Nucleus accumbens (tissue), 56 donors: ENCODE measurements at places on chromosomes 3 and 15.

- no peak for DNase-seq
These were observed 82.1 kb downstream of the DLG1 start for GRCh38 chr3:197216169-197216860.

GRCh38 chr3:54874816-54875556 lies 52.9 kb downstream of the LRTM1 start:
- DNase-seq = no peak

DNA sequence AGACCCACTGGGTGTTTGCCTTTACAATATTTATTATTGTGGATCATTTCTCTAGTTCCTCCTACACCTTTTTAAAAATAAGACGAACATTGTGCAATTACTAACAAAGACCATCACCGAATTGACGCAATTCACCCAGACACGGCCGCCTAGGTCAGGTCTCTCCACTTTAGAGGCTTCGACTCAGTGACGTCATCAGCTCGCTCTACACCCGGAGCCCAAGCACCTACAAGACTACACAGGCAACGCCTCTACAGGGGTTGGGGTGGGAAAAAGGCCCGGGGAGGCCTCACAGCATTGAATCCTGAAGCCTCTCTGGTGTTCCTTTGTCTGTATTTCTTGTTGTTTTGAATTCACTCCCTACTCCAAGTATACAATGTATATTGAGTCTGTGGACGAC lies 16.6 kb downstream of the ZIC4 start:
- DNase-seq = no peak

DNA sequence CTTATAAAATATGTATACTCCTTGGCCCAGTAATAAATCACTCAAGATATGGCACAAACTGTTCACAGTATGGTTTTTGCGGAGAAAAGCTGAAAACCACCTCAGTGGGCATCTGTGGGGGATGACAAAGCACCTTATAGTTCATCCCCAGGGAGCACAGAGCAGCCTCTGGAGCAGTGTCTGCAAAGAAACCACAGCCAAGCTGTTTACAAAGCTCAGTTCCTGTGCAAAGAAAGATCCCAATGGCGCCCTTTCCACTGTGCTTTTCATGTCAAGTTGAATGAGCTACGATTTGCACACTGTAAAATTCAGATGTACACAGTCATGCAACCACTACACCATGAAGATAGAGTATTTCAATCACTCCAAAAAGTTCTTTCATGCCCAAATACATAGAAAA lies 2.5 kb upstream of the EFCC1 start:
- DNase-seq = no peak

GRCh38 chr15:89672221-89673164 lies 6.7 kb downstream of the PLIN1 start:
- DNase-seq = no peak

DNA sequence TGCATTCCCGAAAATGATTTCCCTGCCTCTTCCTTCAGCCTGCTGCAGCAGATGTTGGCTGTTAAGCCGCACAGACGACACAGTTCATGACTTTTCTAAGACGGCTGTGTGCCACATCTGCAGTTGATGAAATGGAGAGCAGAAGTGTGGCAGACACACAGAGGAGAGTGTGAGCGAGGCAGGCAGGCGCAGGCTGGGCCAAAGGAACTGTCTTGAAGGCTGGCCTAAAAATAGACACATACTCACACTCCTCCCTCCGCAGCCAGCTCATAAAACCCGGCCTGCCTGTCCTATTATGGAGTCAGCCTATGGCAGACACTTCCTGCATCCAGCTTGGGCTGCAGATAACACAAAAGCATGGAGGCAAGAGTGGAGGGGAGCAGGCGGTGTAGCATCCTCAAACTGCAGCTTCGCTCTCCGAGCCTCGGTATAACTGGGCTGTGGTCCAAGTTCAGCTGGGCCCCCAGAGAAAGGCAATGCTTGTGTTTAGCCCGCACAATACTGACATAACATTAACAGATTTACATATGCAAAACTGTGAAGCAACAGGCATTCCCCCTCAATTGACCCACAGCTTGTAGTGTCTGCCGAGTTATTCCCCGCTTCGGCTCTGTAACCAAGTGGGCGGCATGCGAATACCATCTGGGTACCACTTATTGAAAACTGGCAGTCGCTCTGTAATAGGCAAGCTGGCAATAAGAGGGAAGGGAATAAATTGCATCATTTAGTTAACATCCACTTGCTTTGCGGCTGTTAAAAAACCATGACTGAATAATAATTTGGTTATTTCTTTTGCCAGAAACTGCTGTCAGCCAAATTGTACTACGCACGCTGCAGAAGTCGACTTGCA lies 40.8 kb downstream of the FOXP1 start:
- peak; percentile 72 for DNase-seq

- no peak for DNase-seq
These were observed 28.3 kb downstream of the PDCD6IP start for GRCh38 chr3:33826688-33827087.

- no peak for DNase-seq
These were observed 13.5 kb upstream of the MYO5C start for GRCh38 chr15:52309154-52309548.

DNA sequence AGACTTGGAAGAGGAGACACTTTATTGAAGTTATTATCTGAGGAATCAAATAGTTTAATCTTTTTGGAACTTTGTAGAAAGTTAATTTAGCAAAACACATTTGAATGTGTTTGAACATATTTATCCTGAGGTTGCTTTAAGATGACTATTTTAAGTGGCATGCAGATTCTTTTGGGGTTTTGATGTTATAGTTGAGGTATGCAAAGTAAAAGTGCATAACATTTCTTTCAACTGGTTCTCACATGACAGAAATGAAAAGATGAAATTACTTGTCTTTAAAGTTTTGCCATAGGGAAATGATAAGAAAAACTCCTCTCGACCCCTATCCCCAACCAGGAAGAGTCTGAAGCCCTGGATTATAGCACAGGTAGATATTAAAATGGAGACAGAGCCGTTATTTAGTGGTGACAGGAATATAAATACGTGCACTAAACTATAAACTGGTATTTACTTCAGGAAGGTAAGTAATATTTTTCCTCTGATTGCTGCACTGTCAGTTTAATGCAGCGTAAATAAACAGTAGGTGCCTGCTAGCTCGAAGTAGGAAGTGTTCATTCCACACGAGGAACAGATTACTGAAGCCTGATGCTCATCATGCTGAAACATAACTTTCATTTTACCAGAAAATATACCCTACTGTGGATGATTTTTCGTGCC lies 15.1 kb upstream of the SATB1 start:
- no peak for DNase-seq

- DNase-seq = no peak
These were observed 35.6 kb downstream of the ZXDC start for GRCh38 chr3:126439968-126440708.

DNA sequence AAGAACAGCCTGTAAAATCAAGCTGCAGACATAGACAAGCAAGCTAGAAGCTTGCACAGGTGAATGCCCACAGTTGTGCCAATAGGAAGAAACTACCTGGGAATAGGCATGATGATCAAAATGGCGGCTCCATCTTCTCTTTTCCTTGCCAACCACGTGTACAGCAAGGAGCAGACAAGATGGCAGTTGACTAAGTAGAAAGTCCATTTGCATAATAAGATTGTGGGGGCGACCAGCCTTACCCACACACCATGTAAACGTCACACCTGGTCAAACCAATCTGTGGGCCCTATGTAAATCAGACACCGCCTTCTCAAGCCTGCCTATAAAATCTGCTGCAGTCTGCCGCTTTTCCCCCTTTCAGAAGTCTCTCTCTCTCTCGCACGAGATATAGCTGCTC lies 25.1 kb upstream of the ANKRD34C start:
- no peak for DNase-seq

- DNase-seq = no peak
These were observed 223.4 kb upstream of the SLCO3A1 start for GRCh38 chr15:91630090-91630489.

GRCh38 chr3:100554373-100554676 lies 55.1 kb upstream of the ADGRG7 start:
- no peak for DNase-seq

DNA sequence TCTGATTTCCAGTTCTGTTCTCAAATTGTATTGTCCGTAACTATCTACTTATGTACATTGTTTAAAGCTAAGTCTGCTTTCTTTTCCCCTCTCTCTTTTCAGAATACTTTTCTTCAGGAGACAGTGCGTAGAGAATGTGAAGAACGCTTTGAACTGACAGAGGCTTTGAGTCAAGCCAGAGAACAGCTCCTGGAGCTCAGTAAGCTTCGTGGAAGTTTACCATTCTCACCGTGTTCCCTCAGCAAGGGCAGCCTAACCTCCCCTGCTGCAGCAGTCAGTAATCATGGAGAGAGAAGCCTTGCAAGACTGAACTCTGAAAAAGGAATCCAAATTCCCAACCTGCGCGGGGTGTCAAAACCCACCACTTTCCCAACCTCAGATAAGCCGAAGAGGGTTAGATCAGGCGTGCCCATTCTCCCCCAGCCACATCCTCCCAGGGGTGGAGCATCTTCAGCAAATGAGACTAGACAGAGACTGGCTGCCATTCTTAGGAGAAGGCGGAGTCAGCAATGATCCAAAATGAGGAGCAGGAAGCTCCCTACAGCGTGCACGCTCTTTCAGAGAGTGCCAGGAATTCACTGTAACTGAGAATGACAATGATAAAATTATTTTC lies 114.6 kb downstream of the CCNL1 start:
- DNase-seq = no peak

- no peak for DNase-seq
These were observed 25.7 kb downstream of the LIPC start for GRCh38 chr15:58457466-58457965.

DNA sequence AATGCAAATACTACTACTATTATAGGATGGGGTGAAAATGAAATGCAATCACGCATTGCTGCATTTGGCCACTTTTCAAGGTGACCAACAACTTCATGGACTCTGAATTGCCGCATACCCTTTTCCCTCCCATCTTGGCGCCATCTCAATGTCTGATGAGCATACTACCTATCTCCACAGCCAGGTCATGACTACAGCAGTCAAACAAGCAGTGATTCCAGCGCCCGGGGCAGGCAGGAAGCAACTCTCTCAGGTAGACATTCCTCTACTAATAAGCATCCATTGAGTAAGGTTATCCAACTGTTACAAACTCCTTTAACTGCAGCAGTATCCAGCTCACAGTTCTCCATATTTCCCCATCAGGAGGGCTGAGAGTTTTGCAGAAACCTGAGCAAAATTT lies 155.4 kb downstream of the ADAMTS17 start:
- DNase-seq = no peak

- no peak for DNase-seq
These were observed 5.1 kb downstream of the PDCD10 start for GRCh38 chr3:167729591-167729990.

DNA sequence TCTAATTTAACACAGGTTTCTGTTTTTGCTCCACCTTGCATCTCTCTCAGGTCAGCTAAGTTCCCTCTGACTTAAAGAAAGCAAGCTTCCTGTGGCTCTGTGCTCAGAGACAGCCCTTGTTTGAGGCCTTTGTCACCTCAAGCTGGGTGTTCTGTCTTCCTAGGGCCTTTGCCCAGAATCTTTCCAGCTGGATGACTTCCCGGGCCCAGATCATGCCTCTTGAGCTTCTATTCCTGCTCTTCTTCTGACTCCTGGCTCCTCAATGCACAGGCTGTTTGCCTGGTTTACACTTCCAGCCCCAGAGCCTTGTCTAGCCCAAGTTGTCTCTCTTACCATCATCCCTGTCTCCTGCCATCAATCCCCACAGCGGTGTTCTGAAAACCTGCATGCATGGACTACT lies 300.6 kb downstream of the VPS13C start:
- no peak for DNase-seq

DNA sequence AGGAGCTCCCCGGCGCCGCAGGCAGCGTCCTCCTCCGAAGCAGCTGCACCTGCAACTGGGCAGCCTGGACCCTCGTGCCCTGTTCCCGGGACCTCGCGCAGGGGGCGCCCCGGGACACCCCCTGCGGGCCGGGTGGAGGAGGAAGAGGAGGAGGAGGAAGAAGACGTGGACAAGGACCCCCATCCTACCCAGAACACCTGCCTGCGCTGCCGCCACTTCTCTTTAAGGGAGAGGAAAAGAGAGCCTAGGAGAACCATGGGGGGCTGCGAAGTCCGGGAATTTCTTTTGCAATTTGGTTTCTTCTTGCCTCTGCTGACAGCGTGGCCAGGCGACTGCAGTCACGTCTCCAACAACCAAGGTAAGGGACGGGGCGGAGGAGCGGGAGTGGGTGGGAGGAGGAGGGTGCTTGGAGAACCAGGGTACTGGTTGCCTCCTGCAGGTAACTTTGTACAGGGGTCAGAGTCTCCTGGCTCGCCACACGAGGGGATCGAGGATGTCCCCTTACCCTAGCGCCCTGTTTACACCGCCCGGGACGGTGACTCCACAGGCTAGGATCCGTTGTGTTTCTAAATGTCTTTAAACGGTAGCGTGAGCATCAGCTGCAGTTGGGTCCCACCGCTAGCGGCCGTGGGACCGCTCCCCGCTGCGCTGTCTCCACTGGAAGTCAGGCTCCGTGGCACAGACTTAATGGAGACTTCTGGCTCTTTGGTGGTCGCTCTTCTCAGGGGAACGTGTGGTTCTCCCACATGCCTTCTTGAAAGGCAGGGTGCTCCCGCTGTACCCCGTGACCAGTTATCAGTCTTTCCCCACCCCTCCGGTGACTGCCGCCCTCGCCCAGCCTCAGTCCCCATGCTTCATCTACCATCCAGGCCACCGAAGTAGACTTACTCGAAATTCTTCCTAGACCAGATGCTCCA lies 515 bp downstream of the EPHA6 start:
- DNase-seq = peak; percentile 66

GRCh38 chr3:62882676-62883200 lies 7.5 kb upstream of the CADPS start:
- no peak for DNase-seq

DNA sequence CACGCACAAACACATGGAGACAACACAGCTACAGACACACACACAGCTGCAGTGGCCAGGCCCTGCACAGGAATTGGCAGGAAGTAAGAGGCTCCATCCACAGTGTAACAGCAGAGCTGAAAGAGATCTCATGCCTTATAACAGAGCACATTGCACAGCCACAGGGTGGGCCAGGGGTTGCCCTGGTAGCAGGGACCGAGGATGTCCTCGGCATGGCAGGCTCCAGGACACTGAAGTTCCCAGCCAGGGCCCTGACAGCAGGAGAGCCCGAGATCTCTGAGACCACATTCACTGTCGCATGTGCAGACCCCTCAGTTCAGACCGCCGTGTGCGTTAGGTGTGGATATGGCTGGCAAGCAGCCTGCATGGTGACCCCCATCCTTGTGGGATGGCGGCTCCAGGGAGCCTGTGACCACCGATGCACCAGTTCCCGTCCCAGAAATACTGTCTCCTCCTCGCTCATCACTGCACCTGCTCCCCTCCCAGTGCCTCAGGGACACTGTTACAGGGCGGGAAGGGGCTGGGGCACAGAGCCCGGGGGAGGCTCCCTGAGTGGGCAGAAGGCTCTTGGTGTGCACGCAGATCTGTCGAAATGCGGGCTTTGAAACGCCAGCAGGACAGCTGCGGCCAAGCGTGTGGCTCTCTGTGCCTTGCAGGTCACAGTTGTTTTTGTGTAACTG lies 1.5 kb upstream of the OCA2 start:
- DNase-seq = no peak

- no peak for DNase-seq
These were observed 72.0 kb downstream of the HCN4 start for GRCh38 chr15:73296609-73297353.
